ENCODE measurements at places on chromosomes 6 and 20.
A peak's percentile ranks its signal among the peaks of the same experiment; 100 is the strongest.

- no peak for DNase-seq
Measured at GRCh38 chr6:42224222-42225028, 6.8 kb upstream of the MRPS10 start.

DNA sequence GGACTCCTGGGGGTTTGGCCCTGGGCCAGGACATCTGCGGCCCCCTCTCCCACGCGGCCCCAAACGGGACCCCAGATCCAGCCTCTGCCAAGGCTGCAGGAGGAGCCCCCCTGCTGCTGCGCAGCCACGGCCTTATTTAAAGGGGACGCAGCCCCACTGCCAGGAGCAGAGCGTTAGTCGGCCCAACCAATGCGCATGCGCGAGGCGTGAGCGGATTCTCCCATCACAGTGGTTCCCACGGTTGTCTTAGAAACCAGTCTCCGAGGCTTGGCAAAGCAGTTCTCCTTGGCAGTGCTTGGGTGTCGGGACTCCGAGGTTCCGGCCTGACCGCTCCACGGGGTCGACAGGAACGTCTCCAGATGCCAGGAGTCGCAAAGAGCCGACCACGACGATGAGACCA, 288.3 kb upstream of the ZNF337 start:
- no peak for DNase-seq

GRCh38 chr20:37845241-37845681, 57.7 kb upstream of the VSTM2L start:
- no peak for DNase-seq

DNA sequence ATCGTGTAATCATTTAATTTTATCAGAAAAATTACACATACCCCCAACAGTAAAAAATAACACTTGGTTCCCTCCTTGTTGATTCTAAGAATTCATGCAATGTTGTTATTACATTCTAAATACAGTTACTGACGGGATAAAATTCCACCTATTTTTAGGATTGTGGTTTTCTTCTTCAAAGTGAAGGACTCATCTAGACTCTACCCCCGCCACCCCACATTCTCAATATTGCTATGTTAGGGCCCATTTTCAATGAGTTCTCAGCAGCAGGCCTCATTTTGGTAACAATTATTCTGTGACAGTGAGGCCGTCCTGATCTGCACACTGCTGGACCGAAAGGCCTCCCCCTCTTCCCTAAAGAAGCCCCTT, 43.5 kb downstream of the PREX1 start:
- no peak for DNase-seq

GRCh38 chr6:149060300-149060984, 257.1 kb upstream of the TAB2 start:
- DNase-seq = peak; percentile 20

DNA sequence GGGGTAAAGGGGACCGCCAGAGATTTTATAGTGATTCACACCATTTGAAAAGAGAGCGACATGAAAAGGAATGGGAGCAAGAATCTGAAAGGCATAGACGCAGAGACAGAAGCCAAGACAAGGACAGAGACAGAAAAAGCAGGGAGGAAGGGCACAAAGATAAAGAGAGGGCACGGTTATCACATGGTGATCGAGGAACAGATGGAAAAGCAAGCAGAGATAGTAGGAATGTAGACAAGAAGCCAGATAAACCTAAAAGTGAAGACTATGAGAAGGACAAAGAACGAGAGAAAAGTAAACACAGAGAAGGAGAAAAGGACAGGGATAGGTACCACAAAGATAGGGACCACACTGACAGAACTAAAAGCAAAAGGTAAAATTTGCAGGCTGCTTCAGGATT, 77.7 kb downstream of the PHF3 start:
- no peak for DNase-seq

- DNase-seq = peak; percentile 37
Measured at GRCh38 chr6:5359417-5359816, 98.1 kb downstream of the FARS2 start.

DNA sequence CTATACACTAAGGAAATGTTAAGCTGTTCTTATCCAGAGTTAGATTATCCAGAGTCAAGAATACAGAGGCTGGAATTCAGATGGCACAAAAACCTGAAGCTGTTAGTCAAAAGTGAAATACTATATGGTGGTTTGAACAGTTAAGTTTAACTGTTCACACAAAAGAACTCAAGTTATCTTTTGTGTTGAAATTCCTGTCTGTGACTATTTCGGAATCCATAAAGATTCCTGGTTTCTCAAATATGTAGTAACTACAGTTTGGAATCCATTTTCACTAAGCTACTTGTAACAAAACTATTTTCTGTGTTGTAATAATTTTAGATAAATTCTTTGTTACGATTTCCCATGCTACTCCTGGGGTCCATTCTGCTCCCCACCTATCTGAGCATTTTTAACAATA, 24.5 kb downstream of the FIG4 start:
- DNase-seq = no peak

- DNase-seq = no peak
Measured at GRCh38 chr20:36624068-36624943, 18.7 kb downstream of the RAB5IF start.

DNA sequence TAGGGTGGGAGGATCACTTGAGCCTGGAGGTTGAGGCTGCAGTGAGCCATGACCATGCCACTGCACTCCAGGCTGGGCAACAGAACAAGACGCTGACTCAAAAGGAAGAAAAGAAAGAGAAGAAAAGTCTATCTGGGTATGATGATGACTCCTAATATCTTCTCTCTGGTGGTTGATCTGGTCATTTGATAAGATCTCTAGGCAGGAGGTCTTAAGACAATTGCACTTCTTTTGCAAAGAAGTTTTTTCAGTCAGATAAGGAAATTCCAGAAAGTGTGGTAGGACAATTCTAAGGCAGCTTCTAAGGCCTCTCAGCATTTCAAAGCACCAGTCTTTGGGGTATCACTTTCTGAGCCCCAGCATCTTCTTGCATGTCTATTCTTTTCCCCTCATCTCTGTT, 7.7 kb upstream of the AIF1 start:
- no peak for DNase-seq

DNA sequence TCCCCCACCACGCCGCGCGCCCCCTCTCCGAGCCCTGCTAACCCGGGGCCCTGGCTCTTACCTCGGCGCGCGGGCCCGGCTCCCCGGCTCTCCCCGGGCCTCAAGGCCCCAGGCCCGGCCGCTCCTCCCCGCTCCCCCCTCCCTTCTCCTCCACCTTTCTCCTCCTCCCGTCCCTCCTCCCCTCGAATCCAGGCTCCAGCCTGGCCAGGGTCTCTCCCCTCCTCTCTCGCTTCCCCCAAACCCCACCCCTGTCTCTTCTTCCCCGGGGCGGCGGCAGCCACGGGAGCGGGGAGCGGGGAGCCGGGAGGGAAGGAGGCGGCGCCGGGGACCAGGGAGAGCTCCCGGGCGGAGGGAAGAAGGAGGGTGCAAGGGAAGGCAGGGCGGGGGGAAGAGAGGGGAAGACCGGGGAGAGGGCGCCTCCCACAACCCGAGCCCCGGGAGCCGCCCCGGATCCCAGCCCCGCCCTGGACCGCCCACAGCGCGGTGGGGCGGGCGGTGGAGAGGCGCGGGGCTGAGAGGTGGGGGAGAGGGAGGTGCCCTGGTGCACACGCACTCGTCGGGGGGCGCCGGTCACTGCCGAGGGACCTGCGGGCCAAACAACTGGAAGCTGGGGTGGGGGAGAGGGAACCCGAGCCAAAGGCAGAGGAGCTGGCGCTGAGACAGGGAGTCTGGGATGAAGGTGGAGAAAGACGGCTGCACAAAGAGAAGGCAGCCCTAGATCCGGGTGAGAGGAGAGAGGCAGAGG, at the start of gene GABBR1:
Gene GABBR1, minus strand, starts transcription at position 395 of the 745 bp plus-strand sequence. CDS start 798 bp downstream, outside the sequence.
- peak; percentile 68 for DNase-seq

DNA sequence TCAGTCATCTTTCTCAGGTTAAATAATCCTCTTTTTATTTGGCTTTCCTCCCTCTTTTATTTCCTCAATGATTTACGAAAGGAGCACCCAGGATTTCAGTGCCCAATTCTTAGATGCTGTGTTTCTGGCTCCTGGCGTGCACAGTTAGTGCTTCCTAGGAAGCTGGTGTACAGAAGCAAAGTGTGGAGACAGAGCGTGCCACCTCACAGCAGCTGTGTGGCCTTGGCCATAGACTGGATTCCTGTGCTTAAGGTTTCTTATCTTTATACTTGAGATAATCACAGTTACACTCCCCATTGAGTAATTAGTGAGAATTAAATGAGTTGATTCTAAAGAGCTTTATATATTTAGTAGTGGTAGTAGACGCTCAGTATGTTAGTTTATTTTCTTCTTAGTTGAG, 39.7 kb upstream of the GJA1 start:
- DNase-seq = no peak

- DNase-seq = no peak
Measured at GRCh38 chr6:29656798-29657197, at the start of gene MOG. Gene MOG, plus strand, starts transcription at chr6:29657092. Its CDS starts 118 bp downstream, at chr6:29657210.

DNA sequence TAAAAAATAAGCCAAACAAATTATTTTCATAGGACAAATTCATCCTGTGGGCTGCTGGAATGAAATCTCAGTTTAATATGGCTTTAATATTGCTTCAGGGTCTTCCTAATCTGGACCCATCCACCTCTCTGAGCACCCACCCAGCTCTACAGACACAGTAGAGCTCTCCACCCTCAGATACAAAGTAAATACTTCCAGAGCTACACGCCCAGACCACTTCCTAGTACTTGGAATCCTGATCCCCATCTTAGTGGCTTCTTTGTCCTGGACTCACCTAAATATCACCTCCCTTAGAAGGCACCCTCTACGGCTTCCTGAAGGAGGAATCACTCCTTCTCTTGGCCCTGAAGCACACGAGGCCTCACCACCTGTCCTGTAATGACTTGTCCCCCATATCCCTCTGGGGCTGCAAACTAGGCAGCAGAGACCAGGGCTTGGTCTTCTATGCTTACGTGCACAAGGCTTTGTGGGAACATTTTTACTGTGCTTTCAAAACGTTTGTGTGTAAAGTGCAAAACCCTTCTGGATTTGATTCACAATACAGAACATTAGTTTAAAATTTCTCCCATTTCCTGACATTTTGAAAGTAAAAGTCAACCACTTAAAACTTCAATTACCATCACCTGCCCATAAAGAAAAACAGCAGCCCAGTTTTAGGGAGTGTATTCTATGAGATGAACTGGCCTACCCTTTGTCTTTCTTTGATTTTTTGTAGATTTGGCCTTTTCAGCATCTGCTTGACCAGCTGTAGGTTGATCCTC, 2.4 kb downstream of the CTCFL start:
- no peak for DNase-seq

GRCh38 chr6:170098428-170099170, 192.3 kb downstream of the DLL1 start:
- no peak for DNase-seq

GRCh38 chr6:17381424-17382147, 11.8 kb upstream of the CAP2 start:
- DNase-seq = no peak

- DNase-seq = no peak
Measured at GRCh38 chr6:167094436-167094819, 28.5 kb upstream of the CCR6 start.

- DNase-seq = no peak
Measured at GRCh38 chr20:5215672-5216304, 89.0 kb downstream of the CDS2 start.

DNA sequence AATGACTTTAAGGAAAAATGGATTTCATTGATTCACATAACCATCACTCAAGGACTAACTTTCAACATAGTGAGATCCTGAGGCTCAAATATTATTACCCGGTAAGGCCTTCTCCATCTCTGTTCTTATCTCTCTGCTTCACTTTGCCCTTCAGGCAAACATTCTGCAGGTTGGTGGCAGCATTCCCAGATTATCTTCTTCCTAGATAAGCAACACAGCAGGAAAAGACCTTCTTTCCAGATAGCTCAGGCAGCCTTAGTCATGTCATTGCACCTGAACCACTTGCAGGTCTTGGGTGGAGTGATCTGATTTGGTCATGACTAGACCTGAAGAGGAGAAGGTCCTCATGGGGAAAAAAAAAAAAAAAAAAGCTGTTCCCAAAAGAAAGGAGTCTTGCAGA, 5.3 kb upstream of the HIVEP2 start:
- DNase-seq = no peak

DNA sequence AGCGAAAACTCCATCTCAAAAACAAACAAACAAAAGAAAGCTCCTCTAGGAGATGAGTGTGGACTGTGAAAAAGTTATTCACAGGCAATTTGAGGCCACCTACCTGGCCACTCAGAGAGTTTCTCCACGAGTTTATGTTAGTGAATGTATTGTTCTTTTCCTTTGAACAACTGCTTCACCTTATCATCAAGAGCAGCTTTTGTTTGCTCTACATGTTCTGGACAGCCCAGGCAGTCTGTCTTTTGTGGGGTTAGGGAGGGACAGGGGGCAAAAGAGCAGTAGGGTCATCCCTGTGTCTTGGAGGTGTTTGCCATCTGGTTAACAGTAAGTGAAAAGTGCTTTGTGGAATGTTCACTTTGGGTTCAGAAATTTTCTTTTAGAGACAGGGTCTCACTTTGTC, 8.0 kb downstream of the CASS4 start:
- DNase-seq = no peak

GRCh38 chr6:37816599-37817375, 2.7 kb upstream of the ZFAND3 start:
- no peak for DNase-seq

DNA sequence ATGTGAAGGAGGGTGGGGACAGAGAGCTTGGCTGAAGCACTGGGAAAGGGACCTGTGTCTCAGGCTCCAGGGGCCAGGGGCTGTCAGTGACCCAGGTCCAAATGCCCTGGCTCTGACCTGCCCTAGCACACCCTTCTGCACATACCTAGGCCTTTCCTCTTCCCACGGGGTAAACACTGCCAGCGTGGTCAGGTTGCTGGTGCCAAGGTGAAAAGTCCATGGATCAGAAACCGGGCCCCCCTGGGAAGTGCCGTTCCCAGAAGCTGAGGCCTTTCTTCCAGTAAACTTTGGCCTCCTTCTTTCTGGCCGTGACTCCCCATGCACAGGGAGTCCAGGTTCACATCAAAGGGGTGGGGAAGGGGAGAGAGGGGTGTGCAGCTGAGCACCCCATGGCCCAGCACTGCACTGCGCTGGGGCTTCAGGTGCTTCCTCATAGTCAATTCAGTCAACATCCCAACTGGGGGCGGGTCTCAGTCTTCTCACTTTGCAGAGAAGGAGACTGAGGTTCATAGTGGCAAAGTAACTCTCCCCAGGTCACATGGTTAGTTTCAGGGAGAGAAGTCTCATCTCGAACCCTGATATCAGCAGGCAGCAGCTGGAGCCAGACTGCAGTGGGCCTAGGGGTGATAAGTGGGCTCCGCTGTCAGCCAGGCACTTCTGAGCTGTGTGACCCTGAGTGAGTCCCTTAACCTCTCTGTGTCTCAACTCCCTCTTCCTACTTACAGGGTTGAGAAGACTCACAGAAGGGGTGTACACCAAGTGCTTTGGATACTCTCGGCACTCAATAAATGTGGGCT, 17.0 kb downstream of the PCK1 start:
- DNase-seq = no peak
